Activated T-helper 9 cell treated with anti-CD3 and anti-CD28 coated beads, Interleukin-2, amount 50 U/mL, for 16 hours (primary cell): ENCODE measurements at places on chromosomes 5 and 9.

DNA sequence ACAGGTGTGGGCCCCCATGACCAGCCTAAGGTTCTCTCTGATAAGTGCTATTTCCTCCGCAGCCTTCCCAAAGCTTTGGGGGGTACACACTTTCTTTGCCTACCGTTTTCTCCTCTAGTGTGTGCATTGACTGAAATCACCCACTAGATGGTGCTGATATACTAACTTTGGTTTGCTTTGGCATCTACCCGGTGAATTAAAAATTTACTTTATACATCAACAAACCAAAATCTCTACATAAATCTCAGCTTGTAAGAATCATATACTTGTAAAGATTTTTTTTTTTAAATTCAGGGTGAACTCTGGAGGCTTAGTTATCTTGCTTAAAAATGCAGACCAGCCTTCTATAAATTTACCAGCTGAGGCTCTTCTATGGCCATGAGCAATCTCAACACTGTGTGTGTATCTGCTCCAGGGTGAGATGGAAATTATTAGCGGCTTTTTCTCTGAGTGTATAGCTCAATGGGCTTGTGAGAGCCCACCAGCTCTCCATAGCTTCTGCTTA is 475.7 kb upstream of the TNC start:
- DNase-seq: no peak

- DNase-seq: no peak
Measured at GRCh38 chr9:86827893-86828292, 119.4 kb downstream of the GAS1 start.

DNA sequence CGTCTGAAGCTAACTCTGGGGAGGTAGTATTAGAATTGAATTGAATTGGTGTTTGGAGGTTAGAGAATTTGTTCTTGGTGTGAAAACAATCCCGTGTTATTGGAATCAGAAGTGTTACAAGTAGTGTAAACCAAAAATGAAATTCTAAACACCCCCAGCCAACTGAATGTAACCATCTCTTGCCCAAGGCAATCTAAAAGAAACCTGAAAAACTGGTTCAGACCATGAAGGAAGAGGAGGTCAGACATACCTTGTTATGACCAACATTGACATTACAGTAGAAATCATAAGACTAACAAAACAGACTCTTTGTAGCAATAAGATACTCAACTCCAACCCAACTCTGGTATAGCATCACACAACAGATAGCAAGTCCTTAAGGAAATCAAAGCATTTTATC is 159.0 kb downstream of the TUSC1 start:
- DNase-seq: no peak

DNA sequence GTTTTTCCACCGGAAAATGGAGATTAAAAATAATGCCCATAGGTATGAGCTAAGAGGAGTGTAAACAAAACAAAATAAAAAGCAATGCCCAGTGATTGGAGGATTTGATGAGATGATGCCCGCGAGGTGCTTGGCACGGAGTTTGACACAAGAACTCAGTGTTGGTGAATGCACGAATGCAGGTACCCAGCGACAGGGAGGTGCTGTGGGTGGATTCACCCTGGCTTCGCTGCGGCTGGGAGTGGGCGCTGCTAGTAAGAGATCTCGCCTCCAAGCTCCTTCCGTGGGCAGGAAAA is 526 bp upstream of the STXBP1 start:
- DNase-seq: no peak

DNA sequence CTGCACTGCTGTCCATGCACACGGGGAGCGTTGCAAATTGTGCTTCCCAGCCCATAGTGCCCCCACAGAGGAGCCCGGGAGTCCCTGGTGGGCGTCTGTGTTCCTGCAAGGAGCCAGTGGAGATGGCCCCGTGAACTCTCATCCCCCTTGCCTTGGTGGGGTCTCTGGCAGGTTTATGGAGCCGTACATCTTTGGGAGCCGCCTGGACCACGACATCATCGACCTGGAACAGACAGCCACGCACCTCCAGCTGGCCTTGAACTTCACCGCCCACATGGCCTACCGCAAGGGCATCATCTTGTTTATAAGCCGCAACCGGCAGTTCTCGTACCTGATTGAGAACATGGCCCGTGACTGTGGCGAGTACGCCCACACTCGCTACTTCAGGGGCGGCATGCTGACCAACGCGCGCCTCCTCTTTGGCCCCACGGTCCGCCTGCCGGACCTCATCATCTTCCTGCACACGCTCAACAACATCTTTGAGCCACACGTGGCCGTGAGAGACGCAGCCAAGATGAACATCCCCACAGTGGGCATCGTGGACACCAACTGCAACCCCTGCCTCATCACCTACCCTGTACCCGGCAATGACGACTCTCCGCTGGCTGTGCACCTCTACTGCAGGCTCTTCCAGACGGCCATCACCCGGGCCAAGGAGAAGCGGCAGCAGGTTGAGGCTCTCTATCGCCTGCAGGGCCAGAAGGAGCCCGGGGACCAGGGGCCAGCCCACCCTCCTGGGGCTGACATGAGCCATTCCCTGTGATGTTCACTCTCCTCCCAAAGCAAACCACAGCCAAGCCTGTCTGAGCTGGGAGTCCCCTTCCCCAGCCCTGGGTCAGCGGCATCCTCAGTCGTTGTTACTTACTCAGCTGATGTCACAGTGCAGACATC is 3.1 kb downstream of the MRPS2 start:
- DNase-seq: no peak

GRCh38 chr5:154625031-154625430 is 130.1 kb upstream of the LARP1 start:
- no peak for DNase-seq

GRCh38 chr5:72252574-72253155 is 67.4 kb downstream of the MRPS27 start:
- DNase-seq: no peak

GRCh38 chr9:122059955-122060324 is 33.2 kb downstream of the TTLL11 start:
- DNase-seq: no peak

DNA sequence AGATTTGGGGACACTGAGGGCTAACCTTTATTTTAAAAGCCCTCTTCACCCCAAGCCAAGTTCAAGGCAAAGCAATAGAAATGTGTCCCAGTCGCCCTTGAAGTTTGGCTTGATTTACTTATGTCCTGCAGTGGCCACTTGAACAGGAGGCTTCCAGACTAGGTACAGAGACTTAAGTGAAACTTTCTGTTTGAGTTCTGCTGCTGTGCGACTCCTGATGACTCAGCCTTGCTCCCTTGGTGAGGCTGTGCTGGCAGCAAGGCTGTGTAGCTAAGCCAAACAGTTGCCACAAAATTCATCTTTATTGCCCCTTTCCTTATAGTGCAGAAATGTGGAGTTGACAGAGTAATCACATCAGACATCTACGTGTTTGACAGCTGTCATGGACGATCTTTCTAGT is 68.8 kb upstream of the NTRK2 start:
- no peak for DNase-seq

GRCh38 chr5:169804861-169805260 is 167.8 kb downstream of the DOCK2 start:
- DNase-seq: no peak

- no peak for DNase-seq
Measured at GRCh38 chr9:73611032-73611431, 459.4 kb downstream of the ANXA1 start.
